ENCODE measurements at places on chromosomes 12 and 14. TPM values are rescaled to one million over a fixed set of nuclear protein-coding genes. Genes with fewer than 3 reads are reported as not detected.

The COX8C gene
- not detected for total RNA-seq

The PLEKHG7 gene
- total RNA-seq: not detected

The ZNF10 gene
- total RNA-seq: 1.8 TPM

The CRIP1 gene
- 1,412 TPM for total RNA-seq

The FOS gene
- total RNA-seq: 9.8 TPM

The NCOR2 gene
- total RNA-seq: 234 TPM

The TMEM229B gene
- 0.20 TPM for total RNA-seq

The ADAM20 gene
- not detected for total RNA-seq

The CFL2 gene
- total RNA-seq: 77.4 TPM

The POTEG gene
- total RNA-seq: not detected

The TCL1B gene
- total RNA-seq: not detected

The AMN gene
- 0.21 TPM for total RNA-seq

The MYBPC1 gene
- not detected for total RNA-seq

The SERPINA1 gene
- total RNA-seq: 0.72 TPM

The NAB2 gene
- total RNA-seq: 12.9 TPM

The KLRF2 gene
- not detected for total RNA-seq

The TPH2 gene
- not detected for total RNA-seq

The DCN gene
- not detected for total RNA-seq
